Heart right ventricle (tissue), 16 donors: ENCODE measurements at places on chromosomes 6 and 20. TPM values are rescaled to one million over a fixed set of nuclear protein-coding genes. Genes with fewer than 3 reads are reported as not detected.

Gene SRSF12
- polyA plus RNA-seq: 0.32 TPM

Gene MUC22
- polyA plus RNA-seq: under 0.01 TPM

Gene TRIM31
- polyA plus RNA-seq: not detected

Gene RBPJL
- polyA plus RNA-seq: not detected

Gene VPS52
- 45.7 TPM for polyA plus RNA-seq

DNA sequence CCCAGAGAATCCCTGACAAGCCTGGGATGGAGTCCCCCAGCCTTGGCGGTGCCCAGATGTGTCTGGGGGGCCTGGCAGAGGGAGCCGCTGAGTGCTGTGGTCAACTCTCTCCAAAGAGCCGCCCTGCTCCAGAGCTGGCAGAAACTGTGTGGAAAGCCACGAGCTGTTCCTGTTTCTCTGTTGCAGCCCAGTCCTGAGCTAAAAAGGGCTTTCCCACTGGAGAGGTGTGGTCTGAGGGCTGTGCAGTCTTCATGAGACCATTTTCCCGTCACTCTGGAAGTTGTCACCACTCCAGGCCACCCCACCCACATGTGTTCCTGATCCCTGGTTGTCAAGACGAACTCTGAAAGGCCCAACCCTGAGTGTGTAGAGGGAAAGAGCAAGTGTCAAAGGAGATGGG lies 99.7 kb upstream of the KCNK16 start:
- peak; percentile 15 for DNase-seq

DNA sequence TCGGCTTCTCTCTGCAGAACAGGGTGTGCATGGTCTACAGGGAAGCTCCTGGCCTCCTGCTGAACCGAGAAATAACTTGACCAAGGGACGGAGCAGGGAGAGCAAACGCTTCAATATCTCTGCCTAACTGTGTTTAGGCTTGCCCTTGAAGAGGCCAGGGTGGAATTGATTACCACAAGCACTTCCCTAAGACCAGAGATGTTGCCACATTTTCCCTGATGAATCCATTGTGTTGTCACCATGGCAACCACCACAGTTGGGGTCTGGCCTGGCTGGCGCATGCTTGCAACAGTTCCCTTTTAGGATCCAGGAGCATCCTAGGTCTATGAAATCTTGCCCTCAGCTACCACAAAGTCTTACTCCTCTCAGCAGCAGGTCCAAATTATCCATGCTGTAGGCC lies 213.5 kb upstream of the SULF2 start:
- DNase-seq: no peak

GRCh38 chr6:6892744-6893583 lies 214.8 kb upstream of the RREB1 start:
- peak; percentile 31 for DNase-seq

DNA sequence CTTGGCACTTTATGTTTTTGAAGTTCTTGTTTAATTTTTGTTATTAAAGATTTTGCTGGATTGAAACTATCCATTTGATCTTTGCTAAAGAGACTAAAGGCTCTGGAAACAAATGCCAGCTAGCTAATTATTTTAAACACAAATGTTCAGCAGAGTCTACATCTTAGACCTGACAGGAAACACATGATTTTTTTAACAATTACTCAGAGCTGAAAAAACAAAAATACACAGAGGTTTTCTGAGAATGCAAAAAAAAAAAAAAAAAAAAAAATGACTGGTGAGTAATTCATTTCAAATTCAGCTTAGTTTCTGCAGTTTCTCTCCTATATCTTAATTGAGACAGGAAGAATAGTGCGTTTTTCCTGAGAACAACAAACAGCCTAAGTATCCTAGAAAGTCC lies 448.0 kb downstream of the TENT5A start:
- no peak for DNase-seq

DNA sequence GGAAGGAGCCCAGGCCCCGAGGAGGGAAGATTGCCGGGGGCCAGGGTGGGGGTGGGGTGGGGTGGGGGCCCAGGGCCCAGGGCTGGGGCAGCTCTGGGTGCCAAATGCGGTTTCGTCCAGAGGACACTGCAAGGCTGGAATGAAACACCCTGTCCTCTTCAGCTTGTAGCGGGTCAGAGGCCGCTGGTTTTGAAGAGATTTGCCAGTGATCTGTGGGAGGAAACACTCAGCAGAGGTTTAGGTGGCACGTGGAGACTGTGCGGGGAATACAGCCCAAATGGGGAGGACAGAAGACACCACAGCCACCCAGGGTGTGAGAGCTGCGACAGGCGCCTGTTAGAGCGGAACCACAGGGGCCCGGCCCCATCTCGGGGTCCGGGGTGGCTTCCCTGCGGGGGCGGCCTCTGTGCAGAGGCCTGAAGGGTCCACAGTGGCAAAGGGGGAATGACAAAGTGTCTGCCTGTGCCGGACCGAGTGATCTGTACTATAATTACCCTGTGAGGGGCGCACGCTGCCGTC lies 29.2 kb downstream of the FRMD1 start:
- no peak for DNase-seq

DNA sequence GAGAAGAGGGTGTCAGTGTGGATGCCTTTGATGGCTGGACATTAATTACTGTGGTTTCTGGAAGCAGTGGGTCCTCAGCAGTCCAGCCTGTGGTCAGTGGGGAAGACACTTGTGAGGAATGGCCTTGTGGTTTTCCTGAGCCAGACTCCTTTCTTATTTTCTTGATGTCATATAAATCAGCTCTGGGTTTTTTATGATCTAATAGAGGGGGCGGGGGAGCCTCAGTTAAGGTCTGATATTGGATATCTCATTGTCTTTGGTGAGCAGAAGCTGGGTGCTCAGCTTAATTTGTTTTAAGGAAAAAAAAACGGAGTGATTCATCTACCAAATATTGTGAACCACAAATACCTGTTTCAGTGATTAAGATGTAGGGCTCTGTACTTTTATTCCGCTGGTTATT lies 62.1 kb downstream of the OTOR start:
- no peak for DNase-seq
